ENCODE measurements at places on chromosomes 11 and 22.

DNA sequence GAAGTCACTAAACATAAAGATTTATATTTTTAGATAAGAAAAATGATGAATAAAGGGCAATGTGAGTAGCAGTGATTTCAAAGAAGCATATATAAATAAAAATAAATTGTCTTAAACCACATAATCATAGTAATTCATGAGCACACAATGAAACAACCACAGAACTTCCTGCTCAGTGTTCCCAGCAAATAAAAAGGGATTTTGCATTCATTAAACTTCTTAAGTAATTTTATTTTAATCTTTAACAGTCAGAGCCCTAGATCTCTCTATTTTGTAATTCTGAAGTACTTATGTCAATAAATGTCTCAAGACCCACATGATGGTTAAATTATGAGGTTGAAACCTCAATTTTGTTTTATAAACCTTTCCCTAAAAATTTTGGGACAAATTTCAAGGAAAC lies 14.5 kb upstream of the MMP20 start:
- no peak for DNase-seq

GRCh38 chr22:21589396-21589795 lies 21.9 kb downstream of the UBE2L3 start:
- DNase-seq, result no peak

DNA sequence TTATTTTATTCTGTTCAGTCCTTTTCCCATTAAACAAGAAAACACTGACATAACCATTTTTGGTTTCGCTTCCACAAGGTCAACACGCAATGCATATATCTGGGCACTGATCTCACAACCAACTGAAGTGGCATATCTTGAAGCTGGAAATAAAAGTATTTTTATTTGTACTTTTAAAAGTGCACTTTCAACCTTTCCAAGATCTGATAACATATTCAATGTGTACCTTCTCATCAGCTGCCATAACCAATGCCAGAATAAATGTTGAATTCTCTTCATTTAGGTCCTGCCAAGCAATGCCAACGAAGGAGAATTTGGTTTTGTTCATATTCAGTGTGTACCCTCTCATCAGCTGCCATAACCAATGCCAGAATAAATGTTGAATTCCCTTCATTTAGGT lies 148.9 kb upstream of the CEP126 start:
- DNase-seq, result no peak

DNA sequence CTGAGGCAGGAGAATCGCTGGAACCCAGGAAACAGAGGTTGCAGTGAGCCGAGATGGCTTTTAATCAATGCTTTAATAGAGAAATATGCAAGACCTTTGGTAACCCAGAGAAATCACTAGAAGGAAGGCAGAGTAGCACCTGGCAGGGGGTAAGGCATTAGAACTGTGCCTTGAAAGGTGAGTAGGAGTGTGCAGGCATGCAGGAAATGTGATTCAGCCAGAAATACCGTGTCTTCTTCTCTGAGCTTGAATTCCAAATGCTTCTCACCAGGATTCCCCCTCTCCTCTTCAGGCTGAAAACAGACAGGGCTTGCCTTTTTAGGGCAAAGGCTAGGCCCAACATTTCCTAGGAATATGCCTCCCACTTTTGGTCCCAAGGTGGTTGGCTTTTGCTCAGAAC lies 51.0 kb downstream of the OR4D9 start:
- no peak for DNase-seq

- no peak for DNase-seq
Observed at GRCh38 chr22:50143096-50143495, 27.4 kb upstream of the PANX2 start.
